ENCODE measurements at places on chromosomes 13 and 19.

DNA sequence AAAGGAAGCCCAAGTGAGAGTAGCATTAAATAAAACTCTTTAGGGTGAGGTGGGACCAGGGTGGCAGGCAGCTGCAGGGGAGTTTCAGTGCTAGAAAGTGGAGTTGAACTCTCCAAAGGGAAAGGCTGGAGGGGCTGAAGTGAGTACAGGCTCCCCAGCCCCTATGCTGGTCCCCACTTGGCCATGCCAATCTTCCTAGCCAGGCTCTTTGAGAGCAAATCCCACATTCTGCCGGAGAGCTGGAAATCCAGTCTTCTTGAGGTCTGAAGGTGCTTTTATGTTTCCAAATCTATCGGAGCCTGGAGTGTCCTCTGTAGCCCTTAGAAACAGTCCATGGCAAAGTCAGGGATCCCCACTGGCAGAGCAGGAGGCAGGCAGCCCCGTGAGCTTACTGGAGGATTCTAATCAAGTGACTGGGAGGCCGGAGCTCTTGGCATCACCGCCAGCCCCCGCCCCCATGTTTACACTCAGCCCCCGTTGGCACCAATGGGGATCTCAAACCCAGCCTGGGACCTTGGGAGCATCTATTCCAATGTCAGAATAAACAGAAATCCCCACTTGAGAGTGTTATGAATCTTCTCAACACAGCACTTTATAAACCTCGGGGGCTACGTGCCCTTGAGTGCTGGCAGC lies 18.3 kb downstream of the ZNF536 start:
- no peak for DNase-seq

DNA sequence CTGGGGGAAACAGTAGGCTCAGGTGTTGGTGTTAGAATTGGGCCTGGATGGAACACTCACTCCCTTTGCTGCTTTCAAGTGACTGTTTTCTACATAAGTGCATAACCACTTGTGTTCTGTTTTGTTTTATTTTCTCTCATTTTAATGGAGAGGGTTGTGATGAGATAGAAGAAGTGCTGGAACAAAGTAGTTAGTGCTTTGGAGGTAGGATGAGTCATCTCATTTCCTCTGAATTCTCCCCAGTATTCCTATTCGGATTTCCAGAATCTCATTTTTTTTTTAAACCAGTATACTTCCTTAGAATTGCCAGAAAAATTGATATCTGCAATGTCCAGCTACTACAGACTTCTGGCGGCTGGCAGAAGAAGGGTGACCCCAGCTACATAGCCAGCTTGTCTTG lies 575.9 kb downstream of the MYO16 start:
- no peak for DNase-seq

GRCh38 chr19:52871466-52871865 lies 14.0 kb upstream of the ZNF468 start:
- no peak for DNase-seq

DNA sequence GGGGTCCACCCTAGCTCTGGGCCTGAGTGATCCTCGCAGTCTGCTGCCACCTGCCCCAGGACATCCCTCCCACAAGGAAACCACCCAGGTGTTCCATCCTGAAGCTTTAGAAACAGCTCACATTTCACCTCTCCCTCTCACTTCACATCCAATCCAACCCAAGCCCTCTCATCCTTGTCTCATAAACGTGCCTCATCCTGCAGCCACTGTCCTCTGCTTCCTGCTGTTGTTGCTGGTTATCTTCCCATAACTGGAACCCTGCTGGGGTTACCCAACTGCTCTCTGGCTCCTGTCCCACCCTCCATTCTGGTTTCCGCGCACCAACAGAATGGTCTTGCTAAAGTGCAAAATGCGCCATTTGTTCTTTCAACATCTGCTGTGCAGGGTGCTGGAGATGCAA lies 59.7 kb upstream of the MTIF3 start:
- no peak for DNase-seq

- peak; percentile 95 for DNase-seq
Measured at GRCh38 chr19:17405250-17406045, at the start of gene BST2. TSS of gene BST2 (minus strand) at chr19:17405630. CDS start at chr19:17405575, 55 bp downstream.

- DNase-seq: no peak
Measured at GRCh38 chr13:86584301-86584700, 785.1 kb upstream of the SLITRK6 start.

- DNase-seq: peak; percentile 87
Measured at GRCh38 chr13:37747071-37747612, 122.4 kb downstream of the TRPC4 start.

DNA sequence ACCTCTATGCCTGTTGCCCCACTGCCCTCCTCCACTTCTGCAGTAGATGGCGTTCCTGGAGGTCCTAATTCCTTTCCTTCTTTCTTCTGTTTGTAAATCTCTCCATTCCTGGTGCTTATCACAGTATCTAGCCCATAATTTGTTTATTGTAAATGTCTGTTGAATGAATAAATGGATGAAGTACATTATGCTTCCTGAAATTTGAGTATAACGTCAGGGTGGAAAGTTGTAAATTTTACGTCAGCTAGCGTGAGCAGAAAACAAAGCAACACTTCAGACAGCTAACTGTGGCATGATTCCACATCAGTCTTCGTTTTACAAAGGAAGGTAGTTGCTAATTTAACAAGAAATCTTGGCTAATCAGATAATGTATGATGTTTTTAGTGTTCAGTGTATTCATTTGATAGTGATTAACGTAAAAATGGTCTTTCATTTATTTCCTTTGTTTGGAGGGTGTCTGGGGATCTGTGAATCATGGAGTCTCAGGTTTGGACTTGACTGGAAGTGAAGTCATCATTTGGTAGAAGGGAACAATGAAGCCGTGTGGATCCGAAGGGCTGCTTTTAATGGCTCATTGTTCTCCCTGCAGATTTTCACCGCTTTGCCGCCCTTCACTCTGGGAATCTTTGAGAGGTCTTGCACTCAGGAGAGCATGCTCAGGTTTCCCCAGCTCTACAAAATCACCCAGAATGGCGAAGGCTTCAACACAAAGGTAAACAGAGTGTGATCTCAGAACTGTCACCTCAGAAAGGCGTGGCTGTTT lies 215.1 kb downstream of the SHISA2 start:
- peak; percentile 58 for DNase-seq

DNA sequence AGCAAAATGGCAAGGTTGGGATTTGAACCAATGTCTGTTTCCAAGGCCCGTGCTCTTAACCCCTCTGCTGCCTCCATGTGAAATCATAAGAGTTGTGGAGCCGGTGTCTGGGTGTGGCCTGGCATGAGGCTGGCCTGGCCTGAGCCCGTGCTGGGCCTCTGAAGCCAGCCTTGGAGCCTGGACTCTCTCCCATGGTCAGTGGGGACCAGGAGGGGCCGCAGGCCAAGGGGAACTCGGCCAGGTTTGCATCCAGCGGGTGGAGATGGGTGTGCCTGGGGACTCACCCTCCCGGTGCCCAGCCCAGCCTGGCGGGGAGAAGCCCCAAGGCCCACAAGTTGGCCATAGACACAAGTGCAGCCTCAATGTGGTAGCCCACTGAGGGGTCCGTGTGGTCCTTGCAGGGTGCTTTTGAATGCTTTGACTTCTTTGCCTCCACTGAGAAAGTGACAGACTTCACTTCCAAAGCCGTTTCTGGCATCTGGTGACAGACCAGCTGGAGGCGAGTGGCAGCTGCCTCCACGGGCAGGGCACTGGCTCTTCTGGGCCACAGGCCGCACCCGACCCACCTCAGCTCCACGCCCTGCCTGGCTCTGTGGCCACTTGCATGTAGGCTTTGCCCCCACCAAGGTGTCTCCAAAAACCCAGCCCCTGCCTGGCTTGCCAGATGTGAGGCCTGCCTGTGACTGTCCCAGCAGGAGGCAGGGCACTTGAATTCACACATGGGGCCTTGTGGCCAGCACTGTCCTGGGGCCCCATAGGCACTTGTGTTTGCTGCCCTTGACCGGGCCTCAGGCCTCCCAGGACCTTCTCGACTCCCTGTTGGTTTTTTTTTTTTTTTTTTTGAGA lies 26.2 kb upstream of the NCCRP1 start:
- DNase-seq: no peak

- no peak for DNase-seq
Measured at GRCh38 chr19:29876414-29876813, 64.6 kb downstream of the CCNE1 start.

GRCh38 chr13:108827646-108828045 lies 198.2 kb downstream of the MYO16 start:
- peak; percentile 20 for DNase-seq

GRCh38 chr13:93388701-93389100 lies 162.1 kb downstream of the GPC6 start:
- DNase-seq: peak; percentile 38

GRCh38 chr19:2168619-2169424 lies 5.1 kb downstream of the DOT1L start:
- DNase-seq: peak; percentile 100

GRCh38 chr19:50878851-50879250 lies 5.6 kb downstream of the KLK2 start:
- DNase-seq: no peak

- peak; percentile 34 for DNase-seq
Measured at GRCh38 chr19:38213911-38214625, 10.0 kb downstream of the DPF1 start.

GRCh38 chr19:35346193-35347052 lies 1.3 kb upstream of the FFAR1 start:
- DNase-seq: no peak

DNA sequence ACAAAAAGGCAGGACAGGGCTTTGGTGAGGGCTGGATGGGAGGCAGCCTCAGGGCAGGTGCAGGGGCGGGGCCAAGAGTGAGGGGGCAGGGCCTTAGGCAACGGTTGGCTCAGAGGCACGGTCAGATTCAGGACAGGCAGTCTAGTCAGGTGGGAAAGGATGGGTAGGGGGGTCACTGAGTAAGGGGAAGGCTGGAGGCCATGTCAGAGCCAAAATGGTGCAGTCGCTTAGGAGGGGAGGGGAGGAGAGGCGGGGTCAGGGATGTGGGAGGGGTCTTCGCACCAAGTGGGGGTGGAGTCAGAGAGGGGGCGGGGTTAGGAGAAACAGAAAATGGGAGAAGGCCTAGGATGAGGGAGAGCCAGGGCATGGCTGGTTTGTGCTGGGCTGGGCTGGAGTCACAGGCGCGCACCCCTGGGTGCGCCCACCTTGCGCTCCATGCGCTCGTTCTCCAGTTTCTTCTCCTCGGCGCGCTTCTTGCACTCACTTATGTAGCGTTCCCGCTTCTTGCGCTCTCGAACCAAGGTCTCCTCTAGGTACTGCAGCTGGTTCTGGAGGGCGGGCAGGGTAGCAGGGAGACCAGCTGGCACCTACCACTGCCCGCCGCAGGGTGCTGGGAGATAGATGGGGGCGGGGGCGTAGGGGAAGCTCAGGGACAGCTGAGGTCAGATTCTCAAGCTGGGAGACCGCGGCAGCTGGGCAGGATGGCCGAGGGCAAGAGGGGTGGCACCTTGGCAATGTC lies 6.8 kb upstream of the RGL3 start:
- no peak for DNase-seq

- DNase-seq: no peak
Measured at GRCh38 chr19:17339088-17339741, 1.9 kb downstream of the GTPBP3 start.

DNA sequence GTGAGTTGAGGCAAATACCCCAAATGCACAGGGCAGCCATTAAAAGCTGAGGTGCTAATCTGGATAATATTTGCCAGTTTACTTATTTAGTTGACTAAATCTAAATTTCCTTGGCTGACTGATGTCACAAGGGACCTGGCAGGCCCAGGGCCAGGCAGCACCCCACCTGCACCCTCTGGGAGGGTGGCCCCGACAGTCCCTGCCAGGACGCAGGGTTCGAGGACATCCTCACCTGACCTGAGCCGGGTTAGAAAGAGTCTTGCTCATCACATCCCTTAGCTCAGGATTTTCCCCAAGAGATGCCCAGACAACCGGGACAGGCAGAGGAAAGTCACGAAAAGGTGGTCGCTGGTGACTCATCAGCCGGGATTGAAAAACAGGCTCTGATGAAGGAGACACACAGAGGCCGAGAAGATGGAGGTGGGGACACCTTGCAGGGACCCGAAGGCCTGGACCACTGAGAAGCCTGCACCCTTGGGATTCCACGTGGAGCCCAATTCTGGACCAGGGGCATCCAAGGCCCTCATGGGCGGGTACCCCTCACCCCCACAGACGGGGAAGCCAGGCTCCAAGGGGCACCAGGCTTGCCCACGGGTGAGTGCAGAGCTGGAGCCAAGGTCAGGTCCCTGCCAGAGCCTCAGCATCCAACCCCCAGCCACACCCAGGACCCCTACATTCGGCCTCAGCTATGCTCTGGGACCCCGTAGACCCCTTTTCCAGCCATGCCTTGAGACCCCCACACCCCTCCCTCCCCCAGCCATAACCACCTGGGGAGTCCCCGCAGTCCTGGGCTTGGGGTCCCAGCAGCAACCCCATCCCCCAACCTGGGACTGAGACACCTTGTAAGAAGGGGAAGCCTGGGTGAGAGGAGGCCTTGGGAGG lies 103.2 kb downstream of the SOX1 start:
- DNase-seq: no peak

DNA sequence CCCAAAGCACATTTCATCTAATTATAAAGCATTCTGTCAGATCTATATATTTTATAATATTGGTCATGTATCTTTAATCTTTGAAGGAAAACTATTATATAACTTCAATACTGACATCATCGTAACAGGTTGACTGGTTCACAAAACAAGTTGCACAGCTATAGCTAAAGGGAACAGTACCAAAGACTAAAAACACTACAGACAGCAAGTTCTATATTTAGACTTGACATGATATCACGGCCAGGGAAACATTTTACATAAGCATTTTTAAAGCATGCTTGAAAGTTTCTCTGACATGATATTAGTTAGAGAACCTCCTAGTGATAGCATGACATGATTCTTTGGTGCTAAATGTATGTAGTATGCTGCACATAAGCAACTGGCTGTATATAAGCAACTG lies 182.5 kb downstream of the NDFIP2 start:
- DNase-seq: no peak

DNA sequence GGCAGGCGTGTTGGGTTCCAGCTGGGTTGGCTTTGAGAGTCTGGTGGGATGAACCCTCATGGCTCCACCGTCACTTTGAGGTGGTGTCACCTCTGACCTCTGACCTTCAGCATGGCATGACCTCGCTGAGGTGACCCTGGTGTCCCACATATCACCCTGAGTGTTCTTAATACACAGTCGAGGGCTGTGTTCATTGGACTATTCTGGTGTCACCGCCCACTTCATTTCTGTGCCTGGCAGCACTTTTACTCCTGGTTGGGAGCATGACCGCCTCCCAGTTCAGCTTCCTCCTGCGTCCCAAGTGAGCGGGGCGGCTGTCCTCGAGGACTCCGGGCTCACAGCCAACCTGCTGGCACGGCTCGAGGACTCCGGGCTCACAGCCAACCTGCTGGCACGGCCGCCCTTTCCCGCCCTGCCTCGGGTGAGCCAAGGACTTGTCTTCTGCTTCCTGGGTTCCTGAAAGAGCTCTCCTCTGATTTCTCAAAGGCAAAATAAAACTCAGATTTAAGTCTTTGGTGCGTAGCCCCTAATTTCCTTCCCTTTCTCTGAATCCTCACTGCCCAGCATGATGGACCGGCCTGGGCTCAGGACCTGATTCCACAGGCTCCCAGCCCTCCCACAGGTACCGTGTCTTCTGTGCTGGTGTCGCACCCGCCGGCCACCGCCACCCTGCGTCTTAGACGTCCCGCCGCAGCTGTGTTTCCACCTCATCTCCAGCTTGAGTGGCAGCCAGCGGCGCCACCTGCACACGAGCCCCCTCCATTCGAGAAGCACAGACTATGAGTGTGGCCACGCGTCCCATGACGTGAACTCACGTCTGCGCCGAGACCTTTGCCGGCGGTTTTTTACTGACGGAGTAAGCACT lies 10.4 kb downstream of the ATP4B start:
- DNase-seq: peak; percentile 87
